NCI-H69 (cell line): ENCODE measurements at places on chromosomes 2 and 18.

DNA sequence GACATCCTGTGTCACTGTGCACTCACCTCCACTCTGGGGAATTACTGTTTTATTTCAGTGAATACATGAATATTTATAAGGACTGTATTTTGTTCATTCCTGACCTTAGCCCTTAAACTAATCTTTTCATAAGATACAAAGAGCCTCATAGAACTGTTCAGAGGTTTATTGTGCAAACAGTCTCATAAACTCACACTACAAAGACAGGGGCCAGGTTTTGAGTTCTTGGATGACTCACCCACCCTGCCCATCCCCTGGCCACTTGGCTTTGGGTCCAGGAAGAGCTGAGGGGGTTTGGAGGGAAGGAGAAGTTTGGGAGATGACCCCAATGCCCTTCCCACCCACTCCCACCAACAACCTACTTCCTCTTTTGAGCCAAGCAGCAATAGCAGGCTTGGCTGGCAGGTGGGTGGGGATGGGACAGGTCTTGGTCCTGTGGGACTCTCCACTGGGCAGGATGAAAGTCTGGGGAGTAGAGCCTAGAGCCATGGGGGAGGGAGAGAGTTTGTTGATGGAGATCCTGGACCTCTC is 43.1 kb upstream of the IL1R2 start:
- DNase-seq = no peak

DNA sequence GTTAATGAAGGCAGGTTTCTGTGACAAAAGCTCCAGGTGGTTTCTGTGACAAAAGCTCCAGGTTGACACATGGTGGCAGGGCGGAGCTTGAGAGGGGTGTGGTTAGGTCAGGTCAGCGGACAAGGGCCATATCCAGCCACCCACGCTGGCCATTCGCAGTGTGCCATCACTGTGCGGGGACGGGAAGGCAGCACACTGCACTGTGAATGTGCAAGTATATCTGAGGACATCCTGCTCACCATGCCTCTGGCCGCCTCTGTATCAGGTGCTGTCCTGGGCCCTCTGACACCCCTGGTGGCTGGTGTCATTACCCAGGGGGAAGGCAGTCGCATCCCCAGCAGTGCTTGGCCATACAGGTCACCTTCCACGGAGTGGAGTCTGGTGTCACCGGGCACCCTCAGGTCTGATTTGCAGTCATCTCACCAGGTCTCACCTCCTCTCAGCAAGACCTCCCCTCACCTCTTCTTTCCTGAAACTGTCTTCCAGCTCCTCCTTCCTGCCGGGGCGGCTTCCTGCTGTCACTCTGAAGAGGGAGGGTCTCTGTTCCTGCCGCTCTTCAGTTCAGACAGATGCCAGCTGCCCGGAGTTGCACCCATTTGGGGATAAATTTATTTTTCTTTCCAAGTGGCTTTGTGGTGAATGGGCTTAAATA is 34.9 kb downstream of the CTIF start:
- peak; percentile 70 for DNase-seq

DNA sequence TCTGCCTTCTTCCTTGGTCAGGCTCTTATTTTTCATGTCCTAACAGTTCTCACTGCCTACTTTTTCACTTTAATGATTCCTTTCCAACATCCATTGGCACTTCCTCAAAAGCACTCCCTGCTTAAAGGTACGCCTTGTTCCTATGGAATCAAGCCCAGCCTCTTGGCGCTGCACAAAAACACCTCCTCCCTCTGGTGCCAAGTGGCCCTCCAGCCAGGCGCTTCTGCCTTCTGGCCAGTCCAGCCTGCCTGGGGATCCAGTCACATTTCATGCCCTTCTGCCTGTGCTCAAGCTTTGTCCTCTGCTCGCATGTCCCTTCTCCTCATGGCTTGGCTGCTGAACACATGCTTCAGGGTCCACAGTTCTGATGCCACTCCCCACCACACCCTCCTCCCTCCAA is 6.3 kb downstream of the TPRKB start:
- no peak for DNase-seq

DNA sequence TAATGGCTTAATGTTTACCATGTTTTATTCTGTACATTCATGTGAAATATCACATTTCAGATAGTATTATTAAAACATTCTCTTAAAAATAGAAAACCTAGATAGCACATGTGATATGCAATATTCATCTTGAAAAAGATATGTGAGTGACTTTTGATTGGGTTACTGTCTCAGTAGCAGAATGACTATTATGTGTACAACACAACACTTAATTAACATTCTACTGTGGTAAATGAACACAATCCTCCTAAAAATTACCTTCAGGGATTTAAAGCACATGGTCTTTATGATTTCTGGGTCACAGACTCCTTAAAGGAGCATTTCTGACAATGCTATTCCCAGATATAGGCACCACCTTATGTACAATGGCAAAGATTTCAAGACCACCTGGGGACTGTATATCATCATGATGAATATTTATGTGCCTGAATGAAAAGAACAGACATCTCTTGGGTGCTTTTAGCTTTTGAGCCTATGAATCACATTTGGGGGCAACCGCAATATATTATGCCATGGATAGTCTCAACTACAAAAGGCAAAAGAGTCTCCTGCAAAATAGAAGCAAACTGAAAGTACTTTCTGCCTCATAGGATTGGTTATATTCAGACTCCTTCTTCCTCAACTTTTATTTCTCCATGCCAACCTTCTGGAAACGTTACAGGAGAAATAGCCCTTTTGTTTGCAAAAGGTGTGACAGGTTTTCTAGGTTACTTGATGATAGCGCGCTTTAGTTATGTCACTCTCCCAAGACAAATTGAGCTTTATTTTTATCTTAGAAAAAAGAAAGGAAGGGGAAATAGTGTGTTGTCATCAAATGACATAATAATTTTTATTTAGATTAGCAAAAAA is 259.0 kb downstream of the CALCRL start:
- DNase-seq = peak; percentile 95

- DNase-seq = no peak
Observed at GRCh38 chr2:174595116-174595809, 2.3 kb downstream of the WIPF1 start.

- DNase-seq = peak; percentile 54
Observed at GRCh38 chr18:8765783-8766463, 60.6 kb downstream of the MTCL1 start.

DNA sequence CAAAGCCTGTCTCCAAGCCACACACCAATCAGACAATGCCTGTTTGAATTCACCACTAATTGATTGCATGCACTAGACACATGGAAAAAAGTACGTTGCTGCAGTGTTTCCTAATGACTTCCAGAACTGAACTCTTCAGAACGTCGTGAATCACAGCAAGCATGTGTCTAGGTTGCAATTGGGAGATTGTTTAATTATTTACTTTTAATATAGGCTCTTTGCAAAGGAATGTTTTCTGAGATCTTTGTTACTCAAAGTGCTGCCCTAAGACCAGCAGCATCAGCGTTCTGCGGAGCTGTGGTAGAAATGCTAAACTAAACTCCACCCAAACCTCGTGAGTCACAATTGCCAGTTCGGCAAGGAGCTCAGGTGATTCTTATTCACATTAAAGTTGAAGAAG is 52.7 kb upstream of the CCDC68 start:
- DNase-seq = no peak

DNA sequence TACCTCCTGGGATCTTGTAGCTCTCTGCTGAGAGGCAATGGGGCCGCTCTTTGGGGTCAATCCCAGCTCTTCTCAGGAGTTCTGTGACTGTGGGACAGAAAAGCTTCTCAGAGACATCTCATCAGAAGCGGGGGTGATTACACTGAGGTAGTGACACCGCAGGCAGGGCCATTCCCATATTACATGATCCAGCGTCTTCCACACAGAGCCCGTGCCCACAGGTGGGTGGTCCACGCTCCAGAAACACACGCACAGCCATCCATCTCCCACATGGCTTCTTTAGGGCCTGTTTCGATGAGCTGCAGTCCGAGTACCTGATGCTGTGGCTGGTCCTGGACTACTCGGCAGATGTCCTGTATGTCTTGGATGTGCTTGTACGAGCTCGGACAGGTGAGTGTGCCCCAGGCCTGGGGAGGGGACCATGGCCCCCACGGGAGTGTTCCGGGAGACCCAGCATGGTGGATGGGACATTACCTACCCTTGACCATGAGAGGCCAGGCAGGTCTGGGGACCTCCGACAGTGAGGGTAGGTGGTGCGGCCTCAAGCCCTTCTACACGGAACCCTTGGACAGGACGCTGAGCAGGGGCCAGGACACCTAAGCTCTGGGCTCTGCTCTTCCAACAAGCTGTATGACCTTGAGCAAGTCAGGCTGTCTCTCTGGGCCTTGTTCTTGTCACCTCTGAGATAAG is 45.5 kb downstream of the CNGA3 start:
- no peak for DNase-seq

DNA sequence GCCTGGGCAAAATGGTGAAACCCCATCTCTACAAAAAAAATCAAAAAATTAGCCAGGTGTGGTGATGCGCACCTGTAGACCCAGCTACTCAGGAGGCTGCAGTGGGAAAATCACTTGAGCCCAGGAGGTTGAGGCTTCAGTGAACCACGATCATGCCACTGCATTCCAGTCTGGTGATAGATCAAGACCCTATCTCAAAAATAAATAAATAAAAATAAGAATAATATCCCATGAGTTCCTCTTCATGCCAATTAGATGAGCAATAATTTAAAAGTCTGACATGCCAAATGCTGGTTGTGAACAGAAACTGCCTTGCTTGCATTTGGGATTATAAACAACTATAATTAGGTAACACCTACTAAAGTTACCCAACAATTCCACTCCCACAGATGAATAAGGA is 22.1 kb upstream of the ANKRD44 start:
- DNase-seq = no peak

DNA sequence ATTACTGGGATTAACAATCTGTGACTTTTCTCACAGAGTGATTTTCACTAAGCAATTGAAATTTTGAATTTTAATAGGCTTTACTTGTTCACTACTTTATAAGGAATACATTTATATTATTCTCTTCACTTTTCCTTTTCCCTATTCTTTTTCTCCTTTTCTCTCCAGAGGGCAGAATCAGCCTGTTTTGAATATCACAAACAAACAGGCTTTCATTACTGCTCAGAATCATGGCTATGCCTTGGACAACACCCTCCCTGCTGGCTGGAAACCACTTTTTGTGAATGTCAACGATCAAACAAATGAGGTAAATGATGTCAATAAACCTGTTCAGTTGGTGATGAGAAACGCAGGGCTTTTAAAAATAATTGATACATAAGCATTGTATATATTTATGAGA is 35.3 kb downstream of the CPS1 start:
- no peak for DNase-seq

GRCh38 chr18:75779450-75779849 is 351.9 kb upstream of the SMIM21 start:
- DNase-seq = no peak

DNA sequence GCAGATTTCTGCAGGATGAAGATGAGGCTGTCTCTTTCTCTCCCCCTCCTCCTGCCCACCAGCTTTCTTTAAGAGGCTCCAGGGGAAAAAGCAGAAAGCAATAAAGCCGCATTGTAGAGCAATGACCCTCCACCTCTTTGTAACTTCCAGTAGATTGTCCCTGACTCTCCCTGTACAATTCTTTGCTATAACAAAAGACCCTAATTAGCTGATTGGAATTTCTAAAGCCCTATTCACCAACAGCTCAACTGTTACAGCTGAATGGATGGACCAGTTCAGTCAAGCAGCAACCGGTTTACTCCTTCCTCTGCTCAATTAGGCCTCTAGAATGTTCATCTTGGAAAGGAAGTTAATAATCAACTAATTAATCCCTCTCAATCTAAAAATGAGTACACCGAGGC is 301.0 kb downstream of the STK39 start:
- DNase-seq = peak; percentile 59

DNA sequence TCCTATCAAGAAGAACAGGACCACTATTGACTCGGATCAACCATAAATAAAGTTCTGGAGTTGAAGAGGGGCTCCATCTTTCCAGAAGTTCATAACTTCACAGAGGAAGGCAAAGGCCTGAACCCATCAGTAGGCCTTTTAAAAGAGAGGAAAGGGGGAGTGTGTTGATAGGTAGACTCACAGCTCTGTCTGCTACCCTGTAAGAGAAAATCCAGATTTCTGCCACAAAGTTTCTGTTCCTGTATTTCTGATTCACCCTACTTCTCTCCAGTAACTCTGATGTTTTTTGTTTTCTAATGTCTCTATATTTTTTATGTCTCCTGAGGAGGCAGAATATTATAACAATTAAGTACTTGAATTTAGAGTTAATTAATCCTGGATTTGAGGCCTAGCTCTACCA is 564.0 kb downstream of the TNS1 start:
- DNase-seq = no peak

DNA sequence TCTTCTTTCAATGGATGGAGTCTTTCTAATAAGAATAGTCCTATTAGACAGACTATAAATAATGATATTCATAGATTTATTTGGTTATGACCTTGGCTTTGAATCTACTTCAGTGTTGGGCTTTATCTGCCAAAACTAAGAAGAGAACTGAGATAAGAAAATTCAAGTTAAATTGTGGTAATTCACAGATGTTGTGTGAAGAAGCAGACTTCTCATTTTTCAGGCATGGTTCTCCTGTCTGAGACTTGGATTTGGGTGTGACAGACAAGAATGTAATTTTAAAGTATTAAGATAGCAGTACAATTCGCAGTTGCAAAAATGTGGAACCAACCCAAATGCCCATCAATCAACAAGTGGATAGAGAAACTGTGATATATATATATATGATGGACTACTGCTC is 124.7 kb downstream of the QPCT start:
- DNase-seq = no peak

GRCh38 chr2:159895258-159896065 is 97.5 kb upstream of the CD302 start:
- DNase-seq = peak; percentile 33

- DNase-seq = peak; percentile 65
Observed at GRCh38 chr2:127630096-127630863, 15.7 kb upstream of the GPR17 start.

DNA sequence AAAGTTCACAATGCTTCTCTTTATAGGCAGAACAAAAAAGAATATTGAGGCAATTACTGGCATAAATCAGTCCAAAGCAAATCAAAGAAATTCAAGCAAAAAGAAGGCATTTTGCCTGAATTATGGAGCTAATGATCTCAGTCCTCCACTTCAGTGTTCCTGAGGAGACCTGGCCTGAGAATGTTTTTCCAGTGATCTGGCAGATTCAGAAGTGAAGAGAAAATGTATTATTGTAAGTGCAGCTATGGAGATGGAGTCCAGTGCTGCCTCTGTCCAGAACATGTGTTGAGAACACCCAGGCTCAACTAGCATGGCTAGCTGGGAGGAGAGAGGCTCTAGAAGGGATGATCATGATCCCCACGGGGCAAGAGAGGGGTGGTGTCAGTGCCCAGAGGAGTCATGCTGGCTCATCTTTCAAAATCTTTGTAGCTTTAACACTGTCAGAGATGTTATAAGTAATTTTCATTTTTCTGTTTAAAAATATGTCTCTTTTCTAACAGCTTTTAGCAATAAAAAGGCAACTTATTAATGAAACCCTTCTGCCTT is 367.0 kb upstream of the RAB12 start:
- no peak for DNase-seq

GRCh38 chr2:142586693-142587580 is 290.5 kb upstream of the KYNU start:
- DNase-seq = no peak

DNA sequence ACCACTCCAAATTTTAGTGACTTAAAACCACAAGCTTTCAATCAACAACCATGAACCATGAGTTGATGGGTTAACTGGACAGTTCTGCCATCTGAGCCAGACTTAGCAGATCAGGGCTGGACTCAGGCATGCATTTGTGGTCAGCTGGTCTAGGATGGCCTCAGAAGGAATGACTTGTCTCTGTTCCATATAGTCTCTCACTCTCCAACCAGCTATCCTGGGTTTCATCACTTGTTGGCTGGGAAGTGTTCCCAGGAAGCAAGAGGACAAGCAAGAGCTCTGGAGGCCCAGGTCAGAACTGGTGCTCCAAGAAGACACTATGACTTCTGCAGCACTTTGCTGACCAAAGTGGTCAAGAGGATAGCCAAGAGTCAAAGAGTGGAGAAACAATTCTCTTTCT is 17.5 kb upstream of the MAP3K20 start:
- no peak for DNase-seq
